ENCODE measurements at places on chromosomes 2 and 18. TPM values are rescaled to one million over a fixed set of nuclear protein-coding genes. Genes with fewer than 3 reads are reported as not detected.

GRCh38 chr2:240464514-240465241, 29.2 kb downstream of the GPC1 start:
- peak; percentile 87 for DNase-seq

Gene CFAP221
- total RNA-seq, result 0.45 TPM

DNA sequence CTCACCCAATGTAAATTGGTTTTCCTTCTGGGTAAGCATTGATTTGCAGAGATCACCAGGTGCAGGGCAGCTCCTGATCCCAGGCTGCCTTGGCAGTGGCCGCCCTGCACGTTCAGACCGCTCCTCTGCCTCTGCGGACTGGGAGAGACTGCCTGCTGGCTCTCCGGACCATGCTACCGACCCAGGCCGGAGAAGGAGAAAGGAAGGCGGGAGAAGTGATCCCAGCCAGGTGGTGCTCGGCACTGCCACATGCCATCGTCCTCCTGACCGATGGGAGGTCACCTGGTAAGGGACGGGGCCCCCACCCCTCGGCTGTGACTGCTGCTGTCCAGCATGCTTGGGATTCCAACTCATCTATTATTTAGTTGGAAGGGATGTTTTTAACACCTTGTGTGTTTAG, 108.1 kb upstream of the POU3F3 start:
- no peak for DNase-seq

Gene CASP10
- total RNA-seq, result not detected

Gene BUB1
- 7.6 TPM for total RNA-seq

Gene ICA1L
- total RNA-seq, result 6.6 TPM

Gene BOK
- total RNA-seq, result 28.5 TPM

DNA sequence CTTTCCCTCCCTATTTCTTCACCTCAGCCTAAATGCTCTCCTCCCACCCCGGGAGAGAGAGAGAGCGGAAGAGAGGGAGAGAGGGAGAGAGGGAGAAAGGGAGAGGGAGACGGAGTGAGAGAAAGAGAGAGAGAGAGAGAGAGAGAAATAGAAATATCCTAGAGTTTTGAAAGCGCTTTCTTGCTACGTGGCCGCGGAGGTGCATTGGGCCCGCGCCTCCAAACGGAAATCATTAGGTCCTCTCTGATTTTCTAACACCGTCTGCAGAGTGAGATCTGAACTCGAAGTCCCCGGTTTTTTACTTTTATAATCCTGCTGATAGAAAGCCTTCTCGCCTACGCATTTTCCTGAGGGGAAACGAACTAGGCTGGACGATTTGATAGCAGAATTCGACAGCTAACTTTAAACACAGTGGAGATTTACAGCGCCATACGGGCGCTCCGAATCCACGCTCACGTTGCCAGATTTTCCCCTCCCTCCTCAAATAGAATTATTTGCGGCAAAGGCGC, 903 bp upstream of the EVX2 start:
- no peak for DNase-seq

DNA sequence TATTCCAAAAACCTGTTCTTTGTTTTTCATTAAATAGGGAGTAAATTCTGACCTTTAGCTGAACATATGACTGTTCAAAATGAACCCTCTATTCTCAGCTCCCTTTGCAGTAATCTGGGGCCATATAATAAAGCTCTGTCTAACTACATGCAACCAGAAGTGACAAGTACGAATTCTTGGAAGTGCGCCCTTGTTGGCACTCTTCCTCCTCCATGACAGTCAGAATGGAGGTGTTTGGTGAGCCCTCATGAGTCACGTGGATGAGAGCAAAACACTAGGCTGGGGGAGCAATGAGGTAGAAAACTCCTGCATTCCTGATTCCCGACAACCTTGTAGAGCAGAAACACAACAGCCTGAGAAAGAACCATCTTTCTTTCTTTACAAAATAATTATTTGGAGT, 552.9 kb downstream of the FBXO15 start:
- no peak for DNase-seq

DNA sequence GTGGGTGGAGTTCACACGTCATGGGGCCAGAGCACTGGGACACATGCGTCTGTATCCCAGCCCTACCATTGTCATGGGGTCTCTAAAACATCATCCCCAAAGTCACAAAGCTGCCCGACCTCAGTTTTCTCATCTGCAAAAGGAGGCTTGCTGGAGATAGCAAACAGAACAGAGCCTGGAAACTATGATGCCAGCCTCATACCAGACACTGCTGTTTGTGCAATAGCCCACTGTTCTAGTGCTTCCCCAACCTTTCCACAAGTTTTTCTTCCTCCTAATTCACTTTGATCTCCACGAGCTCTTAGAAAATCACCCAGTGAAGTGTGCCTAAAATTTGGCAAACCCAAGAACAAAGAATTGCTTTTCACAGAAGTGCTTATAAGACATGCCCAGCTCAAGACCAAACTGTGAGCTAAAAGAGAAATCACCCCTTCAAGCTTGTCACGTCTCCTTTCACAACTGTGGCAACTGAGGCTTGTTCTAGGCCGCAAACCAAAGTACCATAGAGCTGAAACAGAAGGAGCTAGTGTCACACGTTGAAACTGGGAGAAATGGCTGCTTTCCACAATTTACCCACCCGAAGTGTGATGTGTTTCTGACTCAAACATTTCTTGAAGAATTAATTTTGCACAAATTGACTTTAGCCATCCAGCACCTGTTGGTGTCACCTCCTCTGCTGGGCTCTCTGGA, 162.7 kb upstream of the ID2 start:
- no peak for DNase-seq

Gene ELOA2
- total RNA-seq, result not detected

DNA sequence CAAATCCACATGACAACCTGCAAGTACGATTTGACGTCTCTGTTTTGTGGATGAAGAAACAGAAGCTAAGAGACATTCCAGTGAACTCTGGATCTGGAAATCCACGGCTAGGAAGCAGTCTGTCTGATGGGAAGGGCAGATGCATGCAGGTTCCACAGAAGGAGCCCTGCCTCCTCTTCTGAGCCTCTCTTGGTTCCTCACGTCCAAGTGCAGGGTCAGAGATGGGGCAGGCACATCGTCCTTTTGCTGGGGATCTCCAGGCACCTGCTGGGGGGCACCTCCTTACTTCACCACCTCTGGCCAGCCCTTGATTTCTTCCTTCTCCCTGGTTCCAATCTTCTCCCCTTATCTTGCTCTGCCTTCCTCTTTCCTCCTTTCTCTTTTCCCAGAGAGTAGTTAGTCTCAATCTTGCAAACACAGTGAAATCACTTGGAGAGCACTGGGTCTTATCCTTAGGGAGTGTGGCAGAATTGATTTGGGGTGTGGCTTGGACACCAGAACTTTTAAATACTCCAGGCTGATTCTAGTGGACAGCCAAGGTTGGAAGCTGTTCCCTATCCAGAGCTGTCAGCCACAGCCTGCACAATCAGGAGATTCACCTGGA, 137.8 kb downstream of the BCL2 start:
- DNase-seq, result no peak

DNA sequence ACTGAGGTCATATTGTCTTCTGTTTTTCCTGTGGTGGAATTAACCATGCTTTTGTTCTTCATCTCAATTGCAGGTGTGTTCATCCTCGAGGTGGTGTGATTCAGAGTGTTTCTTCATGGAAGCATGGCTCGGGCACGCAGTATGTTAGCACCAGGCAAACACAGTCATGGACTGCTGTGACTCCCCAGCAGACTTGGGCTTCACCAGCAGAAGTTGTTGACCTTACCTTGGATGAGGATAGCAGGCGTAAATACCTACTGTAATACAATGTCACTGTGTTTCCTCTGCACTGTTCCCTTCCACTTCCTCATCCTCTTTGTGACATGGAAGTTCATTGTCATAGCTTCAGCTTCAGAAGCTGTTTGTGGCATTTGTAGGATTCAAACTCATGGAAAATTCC, 158.7 kb downstream of the HAUS1 start:
- DNase-seq, result no peak

- no peak for DNase-seq
These were observed 35.2 kb upstream of the LDLRAD4 start for GRCh38 chr18:13183359-13183758.

DNA sequence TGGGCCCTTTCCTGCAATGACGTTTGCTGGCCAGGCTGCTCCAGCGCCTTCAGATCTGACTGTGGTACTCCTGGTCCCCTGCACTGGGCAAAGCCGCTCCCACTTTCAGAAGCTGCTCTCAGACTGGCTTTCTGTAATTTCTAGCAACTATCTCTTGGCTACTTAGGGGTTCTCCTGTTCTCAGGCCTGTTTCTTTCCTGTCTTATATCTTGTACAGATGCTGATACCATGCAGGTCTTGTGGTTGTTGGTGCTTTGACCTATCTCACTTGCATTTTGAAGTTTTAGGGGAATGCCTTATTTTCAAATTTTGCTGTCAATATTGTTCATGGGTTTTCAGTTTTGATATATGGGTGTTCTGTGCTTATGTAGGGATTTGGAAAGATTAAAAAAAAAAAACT, 145.8 kb downstream of the CLIP4 start:
- no peak for DNase-seq

DNA sequence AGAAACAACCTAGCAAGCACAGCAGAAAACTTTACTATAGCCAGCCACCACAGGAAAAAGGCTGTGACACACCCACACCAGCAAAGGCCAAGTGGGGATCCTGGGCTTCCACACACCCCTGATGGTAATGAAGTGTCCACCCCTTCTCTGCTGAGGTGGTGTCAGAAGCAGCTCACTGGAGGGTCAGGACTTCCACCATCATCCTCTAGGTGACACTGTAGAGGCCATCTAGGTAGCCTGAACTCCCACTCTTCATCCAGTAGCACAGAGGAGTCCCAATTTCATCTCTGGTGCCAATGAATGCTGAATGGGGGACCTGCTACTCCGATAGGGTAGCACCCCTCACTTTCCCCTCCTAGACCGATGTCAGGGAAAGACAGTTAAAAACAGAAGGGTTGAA, 1544.4 kb downstream of the LRP1B start:
- no peak for DNase-seq

Gene ADNP2
- 17.8 TPM for total RNA-seq

- DNase-seq, result no peak
These were observed 43.4 kb upstream of the HAAO start for GRCh38 chr2:42835577-42836371.

DNA sequence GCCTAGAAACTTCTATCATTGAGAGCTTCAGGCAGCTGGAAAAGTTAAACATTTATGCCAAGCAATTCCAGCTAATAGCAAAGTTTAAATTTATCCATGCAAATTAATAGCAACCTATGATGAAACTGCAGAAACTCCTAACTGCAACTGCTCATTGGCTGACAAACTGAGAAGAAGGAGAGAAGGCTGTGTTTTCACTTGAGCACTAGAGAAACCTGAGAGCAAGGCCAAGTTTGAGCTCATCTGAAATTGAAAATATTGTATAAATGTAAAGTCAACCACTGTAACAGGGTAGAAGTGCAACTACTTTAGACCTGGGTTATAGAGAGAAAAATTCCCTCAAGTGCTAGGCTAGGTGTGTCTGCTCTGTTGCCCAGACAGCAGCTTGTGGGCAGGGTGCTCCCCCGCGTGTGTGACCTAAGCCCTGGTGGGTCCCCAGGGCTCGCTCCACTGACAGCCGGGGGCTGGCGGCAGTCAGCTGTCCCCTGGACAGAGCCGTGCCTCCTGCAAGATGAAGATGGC, 50.2 kb downstream of the CABYR start:
- DNase-seq, result no peak

DNA sequence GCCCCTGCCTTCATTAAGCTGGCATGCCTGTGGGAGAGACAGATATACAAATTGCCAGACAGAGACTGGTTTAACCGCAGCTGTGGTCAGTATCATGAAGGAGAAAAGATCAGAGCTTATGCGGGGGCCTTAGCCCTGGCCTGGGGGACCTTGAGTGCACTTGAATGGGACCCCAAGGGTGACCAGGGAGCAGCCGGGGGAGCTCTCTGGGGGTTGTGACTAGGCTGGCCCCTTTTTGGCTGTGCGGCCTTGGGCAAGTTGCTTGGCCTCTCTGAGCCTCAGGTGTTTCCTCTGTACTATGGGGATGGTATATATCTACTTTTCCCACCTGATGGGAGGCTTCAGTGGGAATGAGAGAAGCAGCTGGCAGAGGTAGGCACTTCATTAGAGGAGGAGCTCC, 35.7 kb downstream of the INHBB start:
- DNase-seq, result no peak

Gene NEURL3
- total RNA-seq, result not detected

DNA sequence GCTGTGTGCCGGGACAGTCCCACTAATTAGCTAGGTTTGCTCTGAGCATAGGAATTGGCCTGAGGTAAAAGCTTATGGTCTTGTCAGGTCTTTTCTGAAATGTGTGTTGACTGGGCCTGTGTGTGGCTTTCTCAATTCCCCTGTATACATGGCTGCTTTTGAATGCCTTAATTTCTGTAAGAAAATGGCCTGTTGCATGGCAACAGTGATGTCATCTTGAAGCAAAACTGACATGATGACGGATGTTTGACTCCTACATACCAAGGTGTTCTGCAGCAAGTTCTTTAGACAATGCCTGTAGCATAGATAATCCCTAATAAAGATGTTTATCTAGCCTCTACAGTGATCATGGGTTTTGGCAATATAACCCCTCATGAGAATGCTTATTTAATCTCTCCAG, 198.5 kb downstream of the OTX1 start:
- no peak for DNase-seq

- no peak for DNase-seq
These were observed 852.1 kb downstream of the CPS1 start for GRCh38 chr2:211408483-211408891.

Gene DNAH6
- total RNA-seq, result 0.12 TPM

Gene ADCYAP1
- not detected for total RNA-seq

DNA sequence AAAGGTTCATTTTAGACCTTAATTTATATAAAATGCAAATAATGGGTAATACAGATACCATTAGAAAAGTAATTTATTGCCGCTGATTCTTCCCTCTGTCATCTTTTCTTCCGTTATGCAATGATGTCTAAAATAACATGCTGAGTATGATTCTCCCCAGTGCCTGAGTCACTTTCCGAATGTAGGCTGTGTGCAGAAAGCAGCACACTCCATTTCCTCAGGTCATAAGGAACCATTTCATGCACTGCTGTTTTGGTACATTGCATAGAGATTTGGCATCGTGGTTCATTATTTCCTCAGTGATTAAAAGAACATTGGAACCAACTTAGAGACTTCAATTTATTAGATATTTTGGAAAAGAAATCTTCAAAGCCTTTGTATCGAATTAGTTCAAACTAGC, 173.5 kb downstream of the CDH2 start:
- no peak for DNase-seq

DNA sequence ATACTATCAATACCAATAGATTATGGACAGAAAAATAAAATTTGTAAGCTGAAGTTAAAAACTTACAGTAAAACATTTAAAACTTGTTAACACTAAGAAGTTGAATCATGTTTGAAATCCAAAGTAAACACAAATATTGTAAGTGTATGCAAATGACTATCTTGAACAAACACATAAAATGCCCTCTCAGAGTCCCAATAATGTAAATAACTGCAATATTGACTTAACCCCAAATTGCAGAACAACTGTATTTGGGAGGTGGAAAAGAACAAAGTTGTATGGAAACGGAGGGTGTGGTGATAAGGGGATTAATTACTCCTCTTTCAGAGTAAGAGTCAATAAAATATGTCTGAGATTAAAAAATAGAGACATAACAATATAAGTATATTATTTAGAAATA, 140.0 kb upstream of the NOL4 start:
- DNase-seq, result no peak
